Cerebellum (tissue), 4 donors: ENCODE measurements at places on chromosomes 4 and X. TPM values are rescaled to one million over a fixed set of nuclear protein-coding genes. Genes with fewer than 3 reads are reported as not detected.

GRCh38 chr4:96352051-96352517, 512.2 kb downstream of the PDHA2 start:
- no peak for DNase-seq

The ZAR1 gene
- 0.27 TPM for total RNA-seq

DNA sequence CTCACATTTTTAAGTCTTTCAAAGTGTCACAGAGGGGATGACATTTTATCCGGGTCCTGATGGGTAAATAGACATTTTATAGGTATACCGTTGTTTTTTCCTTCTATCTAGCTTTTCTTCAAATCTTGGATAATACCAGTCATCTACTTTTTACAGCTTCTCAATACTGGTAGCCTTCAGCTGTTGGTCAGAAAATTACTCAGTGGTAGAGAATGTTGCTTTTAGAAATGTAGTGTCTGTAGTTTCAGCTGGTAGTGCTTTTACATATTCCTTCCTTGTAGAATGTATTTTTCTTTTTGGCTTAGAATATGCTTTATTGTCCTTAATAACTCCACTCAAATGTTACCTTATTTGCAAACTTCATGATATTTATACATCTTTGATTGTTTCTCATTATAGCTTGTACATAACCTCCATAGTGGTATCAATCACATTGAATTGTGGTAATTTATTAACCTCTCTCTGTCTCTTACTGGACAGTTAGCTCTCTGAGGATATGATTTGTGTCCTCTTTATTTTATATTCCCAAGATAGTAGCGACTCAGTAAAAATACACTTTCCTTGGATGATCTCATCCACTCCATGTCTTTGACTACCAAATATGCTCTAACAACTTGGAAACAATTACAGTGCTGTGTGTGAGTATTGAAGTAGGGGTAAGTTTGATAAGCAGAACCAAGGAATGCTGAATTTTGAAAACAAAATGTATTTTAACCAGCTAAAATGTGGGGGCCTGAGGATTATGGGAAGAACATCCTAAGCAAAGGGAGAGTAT, 53.8 kb downstream of the RAP1GDS1 start:
- no peak for DNase-seq

DNA sequence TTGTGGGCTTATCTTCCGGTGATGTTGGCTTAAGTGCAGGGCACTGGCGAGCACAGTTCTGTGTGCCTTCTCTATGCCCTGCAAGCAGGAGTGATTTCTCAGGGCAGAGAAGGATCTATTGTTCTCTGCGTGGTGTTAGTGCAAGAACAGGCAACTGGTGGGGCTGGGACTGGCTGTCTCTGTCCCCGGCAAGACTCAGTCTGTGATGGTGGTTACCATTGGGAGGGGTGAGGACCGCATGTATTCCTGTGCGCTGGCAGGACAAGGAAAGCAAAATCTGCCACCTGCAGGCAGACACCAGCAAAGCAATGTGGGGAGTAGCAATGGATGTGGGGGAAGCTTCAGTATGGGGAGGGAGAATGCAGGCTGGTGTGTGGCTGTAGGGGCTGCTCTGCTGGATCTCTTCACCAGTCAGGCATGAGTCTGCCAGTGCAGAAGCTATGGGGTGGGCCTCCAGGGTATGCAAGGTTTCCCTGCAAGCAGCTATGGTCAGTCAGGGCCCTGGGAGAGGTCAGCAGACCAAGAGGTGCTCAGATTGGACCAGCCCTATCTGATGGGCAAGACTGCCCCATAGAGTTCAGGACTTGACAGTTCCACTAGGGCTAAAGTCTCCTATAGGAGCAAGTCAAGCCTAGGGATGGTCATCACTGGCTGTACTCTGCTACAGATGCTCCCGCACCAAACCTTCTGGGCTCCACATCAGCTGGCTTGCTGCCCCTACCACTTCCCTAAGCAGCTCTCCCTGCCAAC, 16.8 kb downstream of the PF4 start:
- DNase-seq: no peak

The NDST4 gene
- 16.9 TPM for total RNA-seq
